ENCODE measurements at places on chromosomes 5 and 9.

DNA sequence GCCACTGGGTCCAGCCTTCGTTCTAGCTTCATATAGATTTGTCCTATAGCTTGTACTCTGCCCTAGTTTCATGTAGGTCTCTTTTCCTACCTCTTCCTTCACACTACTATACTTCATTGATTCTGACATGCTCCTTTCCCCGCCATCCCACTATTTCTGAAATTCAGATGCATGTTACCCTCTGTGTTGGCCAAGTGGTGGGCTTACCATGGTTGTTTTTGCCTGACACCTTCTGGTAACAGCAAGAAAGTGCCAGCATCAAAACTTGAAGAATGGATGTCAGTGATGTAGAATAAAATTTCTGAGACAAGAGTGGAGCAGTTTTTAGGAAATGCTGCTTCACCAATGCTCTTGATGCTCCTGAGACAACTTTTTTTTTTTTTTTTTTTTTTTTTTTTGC, 19.5 kb upstream of the SERINC5 start:
- DNase-seq: no peak

DNA sequence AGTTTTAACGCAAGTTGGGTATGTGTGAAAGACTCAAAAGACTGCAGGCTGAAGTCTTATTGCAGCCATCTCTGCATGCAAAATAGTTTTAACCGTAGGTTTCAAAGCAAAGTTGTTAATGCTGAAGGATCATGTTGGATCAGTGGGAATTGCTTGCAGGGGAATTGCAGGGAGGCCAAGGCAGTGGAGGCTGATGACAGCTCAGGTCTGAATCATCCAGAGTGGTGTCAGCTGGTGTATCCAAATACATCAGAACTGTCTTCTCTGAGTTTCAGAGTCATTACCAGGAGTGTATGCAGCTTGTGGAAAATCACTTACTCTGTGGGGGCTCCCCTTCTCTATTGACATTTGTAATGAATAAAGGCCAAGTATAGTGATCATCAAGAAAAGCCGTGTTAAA, 435.7 kb downstream of the SH3GL2 start:
- no peak for DNase-seq

DNA sequence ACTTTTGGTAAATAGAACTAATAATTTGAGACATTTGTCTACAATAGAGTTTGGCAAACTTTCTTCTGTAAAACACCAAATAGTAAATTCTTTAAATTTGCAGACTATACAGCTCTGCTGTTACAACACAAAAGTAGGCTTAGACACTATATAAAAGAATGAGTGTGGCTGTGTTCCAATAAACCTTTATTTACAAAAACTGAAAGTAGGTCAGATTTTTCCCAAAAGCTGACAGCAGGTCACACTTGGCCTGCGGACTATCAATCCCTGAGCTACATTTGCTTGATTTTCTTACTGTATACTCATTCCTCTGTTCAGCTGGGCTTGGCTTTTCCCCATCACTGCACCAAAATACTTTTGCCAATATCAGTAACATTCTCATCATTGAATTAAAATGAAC, 189.4 kb downstream of the COMMD10 start:
- no peak for DNase-seq

DNA sequence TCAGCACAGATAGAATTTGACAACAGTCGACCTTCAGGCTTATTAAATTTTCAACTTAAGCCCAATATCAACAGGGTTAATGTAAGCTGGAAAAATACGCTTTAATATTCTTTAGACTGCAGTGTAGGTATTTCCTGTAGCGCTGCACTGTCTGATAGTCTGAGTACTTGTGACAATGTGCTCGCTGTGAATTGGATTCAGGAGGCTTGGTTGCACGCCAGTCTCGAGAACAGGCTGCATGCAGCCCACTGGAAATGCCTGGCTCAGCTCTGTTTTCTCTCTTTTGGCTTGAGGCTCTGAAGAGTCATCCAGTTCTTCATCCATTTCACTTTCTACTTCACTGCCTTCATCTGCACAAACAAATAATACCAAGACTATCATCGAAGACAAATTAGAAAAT, 300.9 kb downstream of the RFX3 start:
- DNase-seq: no peak

DNA sequence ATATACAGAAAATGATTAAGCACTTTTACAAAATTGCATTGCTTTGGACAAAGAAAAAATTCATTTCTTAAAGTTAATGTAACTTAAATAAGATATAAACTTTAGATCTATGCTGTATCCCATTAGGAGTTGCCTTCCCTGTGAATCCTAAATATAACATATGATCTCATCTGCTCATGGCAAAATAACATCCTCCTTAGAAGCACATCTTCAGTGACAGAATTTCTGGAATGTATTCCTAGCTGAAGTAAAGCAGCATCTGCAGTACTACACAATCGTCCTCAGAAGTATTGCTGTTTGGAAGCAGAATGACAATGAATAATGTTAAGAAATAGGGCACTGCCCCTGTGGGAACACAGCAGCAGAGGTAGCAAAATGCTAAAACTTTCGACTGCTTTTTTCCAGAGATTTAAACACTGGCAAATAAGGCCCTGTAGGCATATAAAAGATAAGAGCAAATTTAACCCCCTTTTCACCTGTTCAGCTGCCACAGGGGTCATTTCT, 571.0 kb downstream of the PTPRD start:
- no peak for DNase-seq
